CD4-positive, alpha-beta T cell treated with Interleukin-2 at 100 ng/mL for 4 hours (primary cell): ENCODE measurements at places on chromosomes 4 and X.

DNA sequence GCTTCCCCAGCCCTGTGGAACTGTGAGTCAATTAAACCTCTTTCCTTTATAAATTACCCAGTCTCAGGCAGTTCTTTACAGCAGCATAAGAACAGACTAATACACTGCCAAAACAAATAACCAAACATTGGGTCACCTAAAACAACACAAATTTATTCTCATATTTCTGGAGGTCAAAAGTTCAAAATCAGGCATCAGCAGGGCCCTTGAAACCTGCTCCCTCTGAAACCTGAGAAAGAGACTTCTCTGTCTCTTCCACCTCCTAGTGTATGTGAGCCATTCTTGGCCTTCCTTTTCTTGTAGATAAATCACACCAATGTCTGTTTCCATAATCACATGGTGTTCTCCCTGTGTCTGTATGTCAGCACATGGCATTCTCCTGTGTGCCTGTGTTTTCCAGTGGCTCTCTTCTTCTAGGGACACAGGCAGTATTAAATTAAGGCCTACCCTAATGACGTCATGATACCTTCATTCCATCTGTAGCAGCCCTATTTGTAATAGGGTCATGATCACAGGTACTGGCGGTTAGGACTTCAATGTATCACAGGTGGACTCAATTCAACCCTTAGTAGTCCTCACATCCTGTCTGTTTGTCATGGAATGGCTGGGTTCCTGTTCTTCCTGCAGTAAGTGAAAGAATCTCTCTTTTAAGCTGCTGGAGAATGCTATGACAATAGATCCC lies 147.3 kb upstream of the CLNK start:
- no peak for DNase-seq

GRCh38 chr4:64516176-64516575 lies 106.9 kb upstream of the TECRL start:
- no peak for DNase-seq

DNA sequence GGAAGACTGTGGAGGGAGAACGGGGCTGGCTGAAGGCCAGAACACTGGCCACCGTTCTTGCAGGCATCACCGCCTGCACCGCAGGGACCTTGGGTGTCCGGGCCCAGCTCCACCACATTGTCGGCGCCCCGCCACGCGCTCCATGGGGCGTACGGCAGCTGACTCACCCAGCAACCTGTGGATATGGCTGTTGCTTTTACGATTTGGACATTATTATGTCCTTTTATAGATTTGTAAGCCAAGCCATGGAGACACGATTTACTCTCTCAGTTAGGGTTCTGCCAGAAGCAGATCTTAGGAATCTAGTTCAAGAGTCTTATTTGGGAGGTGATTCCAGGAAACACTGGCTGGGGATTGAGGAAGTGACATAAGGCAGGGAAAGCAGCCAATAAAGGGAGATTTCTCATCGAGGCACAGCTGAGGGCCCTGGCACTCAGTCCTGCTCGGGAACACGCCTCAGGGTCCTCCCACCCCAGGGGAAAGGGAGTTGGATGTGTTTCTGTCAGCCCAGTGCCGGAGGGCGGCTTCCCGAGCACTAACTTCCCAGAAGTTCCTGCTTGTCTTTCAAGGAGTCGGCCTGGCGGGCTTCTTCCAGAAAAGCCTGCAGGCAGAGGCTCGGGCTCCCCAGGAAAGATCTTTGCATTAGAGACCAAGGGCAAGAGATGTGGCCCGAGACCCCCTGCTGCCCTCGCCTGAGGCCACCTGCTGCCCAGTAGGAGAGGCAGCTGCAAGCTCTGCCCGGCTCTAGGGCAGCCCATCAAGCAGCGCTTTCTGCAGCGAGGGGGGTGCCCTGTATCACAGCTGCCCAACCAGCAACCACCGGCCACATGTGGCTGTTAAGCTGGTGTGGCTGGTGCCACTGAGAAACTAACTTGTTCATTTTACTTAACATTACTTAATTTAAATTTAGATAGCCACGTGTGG lies 52.9 kb downstream of the CRMP1 start:
- no peak for DNase-seq

DNA sequence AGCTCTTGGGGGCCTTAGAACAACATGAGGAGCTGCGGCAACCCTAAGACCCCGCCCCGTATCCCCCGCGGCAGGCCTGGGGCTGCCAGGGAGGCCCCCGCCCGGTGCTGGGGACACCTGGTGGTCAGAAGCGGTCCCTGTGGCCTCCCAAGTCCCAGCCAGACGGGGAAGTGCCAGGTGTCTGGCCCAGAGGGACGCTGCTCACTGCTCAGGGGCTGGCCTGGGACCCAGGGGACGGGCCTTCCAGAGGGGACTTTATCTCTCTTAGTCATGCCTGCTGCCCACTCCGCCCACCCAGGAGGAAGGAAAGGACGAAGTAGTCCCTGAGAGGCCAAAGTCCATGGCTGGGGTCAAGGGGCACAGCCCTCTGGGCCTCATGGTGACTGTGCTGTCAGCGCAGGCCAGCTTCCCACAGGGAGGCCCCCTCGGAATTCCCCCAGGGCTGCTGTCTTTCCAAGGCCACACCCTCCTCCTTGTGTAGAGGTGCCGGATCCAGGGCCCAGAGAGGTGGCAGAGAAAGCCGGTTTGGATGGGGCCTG lies 31.0 kb upstream of the HTRA3 start:
- DNase-seq: no peak

DNA sequence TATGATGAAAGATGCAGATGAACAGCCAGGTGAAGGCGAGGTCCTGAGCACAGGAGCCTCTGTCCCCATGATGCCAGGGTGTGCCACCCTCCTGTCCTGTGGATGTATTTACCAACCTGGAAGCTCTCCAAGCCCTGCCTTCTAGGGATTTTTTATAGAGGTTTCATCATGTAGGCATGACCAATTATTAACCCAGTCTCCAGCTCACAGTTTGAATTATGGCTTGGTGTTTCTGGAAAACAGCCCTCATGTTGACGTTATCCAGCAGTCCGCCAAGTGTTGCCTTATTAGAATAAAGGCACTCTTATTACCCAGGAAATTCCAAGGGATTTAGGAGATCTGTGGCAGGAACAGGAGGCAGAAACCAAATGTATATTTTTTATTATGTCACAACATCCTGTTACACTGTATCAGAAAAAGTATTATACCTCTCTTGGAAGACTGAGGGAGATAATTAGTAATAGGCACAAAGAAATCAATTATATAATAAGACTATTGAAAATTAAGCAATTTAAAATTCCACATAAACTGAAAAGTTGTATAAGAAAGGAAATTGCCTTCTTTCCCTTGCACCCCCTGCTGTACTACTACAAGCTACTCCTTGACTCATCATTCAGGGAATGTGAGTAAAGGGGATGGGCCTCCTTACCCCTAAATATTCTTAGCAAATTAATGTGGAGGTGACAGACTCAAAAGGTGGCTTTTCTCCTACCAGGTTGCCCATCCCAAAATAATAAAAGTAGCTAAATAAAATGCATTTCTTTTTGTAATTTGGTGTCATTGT lies 129.6 kb downstream of the ZNF330 start:
- DNase-seq: no peak

DNA sequence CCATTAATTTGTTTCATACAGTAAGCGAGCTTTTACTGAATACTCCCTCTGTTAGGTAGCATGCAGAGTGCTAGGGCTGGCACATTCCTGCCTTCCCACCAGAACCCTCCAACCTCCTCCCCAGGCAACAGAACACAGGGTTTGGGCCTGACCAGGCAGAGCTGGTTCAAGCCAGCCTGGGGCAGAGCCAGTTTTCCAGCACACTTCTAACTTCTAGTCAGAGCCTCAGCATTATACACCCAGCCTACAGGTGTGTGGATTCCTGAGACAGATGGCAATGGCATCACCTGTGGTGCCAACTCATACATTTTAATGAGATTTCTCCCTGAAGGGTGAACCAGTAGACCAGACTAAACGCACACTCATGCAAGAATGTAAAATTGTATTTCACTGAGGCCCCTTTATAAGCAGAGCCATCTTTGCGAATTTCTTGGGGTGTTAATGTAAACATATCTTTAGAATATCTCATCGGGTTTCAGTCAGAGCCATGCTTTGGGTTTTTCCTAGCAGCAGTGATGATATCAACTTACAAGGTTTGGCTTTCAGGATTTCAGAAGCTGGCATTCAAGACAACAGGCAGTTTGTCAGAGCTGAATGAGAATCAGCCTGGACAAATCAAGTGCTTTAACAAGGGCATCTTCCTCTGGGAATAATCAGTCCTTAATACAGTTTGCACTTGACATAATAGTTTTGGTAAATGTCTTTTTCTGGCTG lies 92.0 kb downstream of the GATB start:
- no peak for DNase-seq

DNA sequence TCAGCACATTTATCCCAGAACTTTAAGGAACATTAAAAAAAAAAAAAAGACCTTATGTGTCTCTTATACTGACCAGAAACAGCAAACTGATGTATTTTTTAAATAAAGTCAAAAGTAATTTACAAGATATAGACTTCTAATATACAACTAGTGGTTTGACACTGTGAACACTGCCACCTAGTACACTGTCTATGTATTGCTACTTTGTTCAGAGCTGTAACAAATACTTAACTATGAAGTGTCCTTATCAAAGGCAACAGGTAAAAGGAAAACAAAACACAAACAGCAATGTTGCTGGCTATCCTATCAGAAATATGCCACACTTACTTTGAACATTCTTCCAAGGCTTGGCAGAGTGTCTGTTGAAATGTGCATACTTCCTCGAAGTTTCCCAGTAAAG lies 60.4 kb downstream of the CD40LG start:
- peak; percentile 37 for DNase-seq

- no peak for DNase-seq
Measured at GRCh38 chrX:21905313-21905712, 35.2 kb upstream of the SMS start.

DNA sequence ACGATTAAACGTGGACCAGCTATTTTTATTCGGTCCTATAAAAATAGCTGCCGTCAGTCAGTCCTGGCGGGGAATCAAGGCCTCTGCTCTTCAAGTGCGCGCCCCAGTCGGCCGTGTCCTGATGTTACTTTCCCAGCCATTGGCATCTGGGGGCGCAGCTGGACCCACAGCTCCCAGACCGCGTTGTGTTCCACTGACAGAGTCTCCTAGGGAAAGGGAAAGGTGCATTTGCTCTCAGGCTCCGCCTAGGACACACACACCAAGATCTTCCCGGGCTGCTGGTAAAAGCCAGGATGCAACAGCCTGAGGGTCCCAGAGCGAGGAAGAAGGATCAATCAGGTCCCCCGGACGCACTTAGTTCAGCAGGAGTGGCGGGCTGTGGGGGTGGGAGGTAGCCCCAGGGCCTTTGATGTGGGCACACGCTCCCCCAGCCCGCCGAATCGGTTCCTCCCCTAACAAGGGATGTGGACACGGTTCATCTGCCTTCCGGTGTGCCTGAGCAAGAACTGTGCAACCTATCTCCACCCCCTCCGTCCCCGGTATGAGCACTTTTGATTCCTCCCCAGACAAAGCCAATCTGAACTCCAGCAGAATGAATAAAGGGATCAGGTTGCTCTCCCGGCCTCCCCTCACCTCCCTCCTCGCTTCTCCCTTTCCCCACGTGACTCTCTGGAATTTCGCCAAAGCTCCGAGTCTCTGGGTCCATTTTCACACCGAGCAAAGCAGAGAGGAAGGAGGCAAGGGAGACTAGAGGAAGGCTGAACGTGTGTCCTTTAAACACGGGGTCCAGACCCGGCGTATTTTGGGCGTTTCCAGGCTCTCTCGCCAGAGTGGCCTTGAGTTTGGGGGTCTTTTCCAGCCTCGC lies 626 bp upstream of the FRAS1 start:
- no peak for DNase-seq

DNA sequence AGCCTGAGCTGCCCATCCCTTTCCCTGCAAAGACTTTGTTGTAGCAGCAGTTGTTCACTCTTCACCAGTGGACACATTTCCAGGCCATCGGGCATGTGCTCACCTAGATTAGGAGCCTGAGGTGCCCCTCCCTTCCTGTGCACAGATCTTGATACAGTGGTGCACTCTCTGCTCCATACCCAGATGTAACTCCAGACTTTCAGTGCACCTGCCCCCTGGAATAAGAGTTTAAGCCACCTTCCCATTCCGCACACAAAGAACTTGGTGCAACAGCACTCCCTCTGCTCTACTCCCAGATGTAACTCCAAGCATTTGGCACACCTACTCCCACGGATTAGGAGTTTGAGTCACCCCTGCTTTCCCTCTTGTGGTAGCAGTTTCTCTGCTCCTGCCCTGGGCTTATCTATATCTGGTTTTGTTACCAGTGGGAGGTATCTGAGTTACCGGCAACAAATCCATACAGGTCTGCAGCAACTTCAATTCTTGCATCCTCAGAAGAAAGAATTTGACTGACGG lies 36.0 kb upstream of the PLK4 start:
- DNase-seq: no peak

DNA sequence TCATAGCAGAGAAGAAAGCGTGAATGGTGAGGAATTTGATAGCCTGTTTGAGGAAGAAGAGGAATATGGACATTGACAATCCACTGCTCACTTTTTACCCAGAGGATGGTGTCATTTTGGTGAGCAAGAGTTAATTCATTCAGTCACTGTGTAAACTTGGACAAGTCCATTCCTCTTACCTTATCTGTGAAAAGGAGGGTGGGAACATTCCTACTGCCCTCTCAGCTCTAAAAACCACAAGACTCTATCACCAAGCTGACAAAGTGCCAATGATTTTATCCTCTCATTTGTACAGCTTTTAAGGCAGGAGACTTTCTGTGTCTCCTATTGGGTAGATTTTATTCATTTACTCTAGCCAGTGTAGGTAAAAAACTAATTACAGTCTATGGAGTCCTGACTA lies 103.8 kb downstream of the LUZP4 start:
- DNase-seq: no peak

DNA sequence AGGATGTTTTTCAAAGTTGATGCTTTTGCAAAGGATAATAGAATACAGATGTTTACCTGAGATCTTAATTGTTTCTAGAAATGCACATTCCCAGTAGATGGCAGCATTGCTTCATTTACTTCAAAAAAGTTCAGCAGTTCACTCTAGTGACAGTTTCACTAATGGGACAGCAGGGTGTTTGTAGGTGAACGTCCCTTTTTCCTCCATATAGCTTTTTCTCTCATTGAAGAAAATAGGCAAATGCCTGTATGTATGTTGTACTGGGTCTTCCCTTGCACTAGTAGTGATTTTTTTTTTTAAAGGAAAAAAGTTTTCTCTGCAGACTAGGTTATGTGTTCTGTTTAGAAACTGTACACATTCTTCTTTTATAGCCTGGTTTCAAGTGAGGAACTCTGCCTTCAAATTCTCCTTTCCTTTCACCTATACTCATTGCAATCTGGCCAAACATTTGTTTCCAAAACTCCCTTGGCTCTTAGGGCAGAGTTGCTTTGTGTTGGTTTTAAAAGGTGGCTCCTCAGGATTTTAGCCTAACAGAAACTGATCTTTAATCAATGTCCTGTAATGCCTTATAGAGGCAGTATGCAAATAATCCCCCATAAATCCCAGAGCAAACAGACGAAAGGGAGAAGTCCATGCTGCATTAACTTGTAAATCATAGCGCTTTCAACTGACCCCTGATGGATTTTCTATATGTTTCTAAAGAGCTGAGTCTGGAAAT lies 86.3 kb downstream of the EGF start:
- peak; percentile 80 for DNase-seq

DNA sequence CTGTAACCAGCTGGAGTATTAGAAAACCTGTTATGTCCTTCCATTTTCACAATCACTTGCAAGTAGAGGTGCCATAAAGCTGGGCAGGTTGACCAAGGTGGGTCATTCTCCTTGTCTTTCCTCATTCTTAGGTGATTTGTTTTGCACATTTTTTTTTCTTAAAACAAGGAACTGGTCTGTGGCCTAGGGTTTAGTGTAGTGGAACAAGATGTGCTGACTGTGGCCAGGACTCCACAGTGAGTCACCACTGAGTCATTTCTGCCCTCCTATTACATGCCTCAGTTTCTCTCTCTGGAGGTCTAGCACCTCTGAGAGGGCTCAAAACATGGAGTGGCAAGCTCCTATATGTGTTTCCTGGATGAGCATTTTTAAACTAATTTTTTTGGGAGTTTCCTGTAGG lies 355.9 kb downstream of the GPM6A start:
- no peak for DNase-seq
